Tibial artery (tissue), 4 donors: ENCODE measurements at places on chromosomes 13 and 19.

- DNase-seq = peak; percentile 57
Observed at GRCh38 chr19:7925171-7925851, 624 bp downstream of the CTXN1 start.

GRCh38 chr13:59120297-59120843 is 1043.4 kb downstream of the DIAPH3 start:
- DNase-seq = no peak

DNA sequence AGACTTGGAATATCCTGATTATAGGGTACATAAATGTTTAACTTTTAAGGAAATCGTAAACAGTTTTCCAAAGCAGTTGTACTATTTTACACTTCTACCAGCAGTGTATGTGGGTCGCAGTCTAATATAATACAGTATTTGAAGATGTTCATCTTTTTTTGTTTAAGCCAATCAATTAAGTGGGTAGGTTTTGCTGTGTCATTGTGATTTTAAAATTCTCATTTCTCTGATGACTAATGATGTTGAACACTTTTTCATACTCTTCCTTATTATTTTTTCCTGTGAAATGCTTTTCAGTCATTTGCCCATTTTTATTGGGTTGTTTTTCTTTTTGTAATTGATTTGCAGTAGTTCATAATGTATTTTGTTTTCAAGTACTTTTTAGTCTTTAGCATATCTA is 2689.7 kb downstream of the PCDH9 start:
- no peak for DNase-seq

DNA sequence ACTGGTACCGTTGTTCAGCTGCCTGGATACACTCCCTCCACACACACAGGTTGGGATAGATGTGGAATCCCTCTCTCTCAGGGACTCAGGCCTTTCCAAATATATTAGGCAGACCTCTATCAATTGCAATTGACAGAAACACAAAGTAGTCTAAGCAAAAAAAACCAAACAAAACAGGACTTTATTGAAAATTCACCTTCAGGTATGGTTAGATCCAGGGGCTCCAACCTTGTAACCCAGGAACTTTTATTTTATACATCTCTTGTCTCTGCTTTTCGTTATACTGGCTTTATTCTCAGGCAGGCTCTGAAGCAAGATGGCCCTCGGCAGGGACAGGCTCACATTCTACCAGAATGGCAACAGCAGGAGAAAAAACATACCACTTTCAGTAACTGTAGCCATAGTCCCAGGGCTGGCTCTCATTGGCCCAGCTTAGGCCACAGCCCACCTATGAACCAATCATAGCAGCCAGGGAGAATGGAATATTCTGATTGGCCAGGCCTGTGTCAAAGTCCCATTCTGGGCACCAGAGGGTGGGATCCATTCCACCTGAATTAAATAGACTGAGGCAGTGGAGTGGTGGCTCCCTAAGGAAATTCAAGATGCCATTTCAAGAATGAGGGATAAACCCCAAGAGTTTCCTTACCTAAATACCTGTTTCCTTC is 13.1 kb upstream of the CEACAM19 start:
- DNase-seq = no peak

DNA sequence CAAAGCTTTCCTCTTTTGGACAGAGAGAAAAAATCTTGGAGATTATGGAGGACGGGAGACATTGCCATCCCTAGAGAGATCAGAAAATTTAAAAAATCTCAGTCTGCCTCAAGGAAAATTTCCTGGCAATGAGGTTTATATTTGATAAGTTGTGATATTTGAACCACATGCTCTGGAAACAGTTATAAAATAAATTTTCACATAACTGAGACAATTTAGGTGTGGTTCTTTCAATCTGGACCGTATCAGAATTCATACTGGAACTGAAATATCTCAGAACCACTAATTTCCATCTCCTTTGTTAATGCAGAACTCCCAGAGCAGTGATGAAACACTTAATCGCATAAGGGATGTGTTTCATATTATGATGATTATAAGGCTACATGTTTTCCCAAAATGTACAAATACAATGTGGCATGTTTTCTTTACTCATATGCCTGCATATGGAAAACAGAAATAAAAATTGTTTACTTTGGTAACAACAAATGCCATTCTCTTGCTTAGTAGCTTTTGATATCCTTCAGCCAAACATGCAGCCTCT is 13.7 kb downstream of the UBE2L5 start:
- DNase-seq = no peak

DNA sequence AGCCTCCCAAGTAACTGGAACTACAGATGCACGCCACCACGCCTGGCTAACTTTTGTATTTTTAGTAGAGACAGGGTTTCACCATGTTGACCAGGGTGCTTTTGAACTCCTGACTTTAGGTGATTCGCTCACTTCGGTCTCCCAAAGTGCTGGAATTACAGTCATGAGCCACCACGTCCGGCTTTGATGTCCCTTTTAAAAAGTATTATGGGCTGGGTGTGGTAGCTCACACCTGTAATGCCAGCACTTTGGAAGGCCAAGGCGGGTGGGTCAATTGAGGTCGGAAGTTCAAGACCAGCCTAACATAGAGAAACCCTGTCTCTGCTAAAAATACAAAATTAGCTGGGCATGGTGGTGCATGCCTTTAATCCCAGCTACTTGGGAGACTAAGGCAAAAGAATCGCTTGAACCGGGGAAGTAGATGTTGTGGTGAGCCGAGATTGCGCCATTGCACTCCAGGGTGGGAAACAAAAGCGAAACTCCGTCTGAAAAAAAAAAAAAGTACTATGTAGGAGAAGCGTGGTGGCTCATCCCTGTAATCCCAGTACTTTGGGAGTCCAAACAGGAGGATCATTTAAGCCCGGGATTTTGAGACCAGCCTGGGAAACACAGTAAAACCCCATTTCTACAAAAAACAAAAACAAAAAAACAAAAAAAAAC is 22.8 kb upstream of the ERVV-1 start:
- DNase-seq = no peak

DNA sequence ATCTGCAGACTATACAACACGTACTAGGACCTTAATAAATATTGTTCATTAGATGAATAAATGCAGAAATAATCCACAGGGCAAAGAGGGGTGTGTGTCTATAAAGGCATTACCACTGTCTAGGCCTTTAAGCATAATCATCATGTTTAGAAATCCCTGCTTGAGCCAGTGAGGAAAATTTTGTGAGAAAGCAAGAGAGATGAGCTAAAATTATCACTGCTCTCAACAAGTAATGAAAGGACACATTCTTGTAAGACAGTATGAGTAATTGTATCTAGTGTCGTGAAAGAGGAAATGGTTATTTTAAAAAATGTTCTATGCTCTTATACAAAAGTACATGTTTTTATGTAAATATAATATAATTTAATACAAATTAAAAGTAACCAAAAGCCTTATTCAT is 1699.4 kb downstream of the PCDH9 start:
- DNase-seq = no peak

DNA sequence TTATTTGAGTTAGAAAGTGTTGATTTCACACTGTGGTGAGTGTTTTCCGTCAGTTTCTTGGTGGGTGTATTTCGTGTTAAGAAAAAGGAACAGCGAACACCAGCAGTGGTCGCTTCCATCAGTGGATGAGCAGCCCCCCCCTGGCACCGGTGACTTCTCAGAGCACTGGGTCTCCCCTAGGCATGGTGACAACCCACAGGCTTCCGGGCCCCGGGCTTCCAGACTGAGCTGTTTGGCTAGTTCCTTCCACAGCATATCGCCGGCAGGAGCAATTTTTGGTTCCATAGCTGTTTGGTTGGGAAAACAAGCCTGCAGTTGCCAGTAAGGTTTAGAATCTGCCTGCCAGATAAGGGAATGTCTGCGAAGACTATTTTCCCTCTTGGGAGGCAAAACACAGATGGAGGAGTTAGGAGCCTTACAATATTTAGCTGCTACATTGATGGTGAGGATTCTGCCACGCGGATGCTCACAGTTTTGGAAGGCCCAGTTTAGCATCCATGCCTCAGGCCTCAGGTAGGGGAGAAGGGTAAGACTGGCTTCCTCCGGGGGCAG is 18.7 kb upstream of the ZNF536 start:
- no peak for DNase-seq

DNA sequence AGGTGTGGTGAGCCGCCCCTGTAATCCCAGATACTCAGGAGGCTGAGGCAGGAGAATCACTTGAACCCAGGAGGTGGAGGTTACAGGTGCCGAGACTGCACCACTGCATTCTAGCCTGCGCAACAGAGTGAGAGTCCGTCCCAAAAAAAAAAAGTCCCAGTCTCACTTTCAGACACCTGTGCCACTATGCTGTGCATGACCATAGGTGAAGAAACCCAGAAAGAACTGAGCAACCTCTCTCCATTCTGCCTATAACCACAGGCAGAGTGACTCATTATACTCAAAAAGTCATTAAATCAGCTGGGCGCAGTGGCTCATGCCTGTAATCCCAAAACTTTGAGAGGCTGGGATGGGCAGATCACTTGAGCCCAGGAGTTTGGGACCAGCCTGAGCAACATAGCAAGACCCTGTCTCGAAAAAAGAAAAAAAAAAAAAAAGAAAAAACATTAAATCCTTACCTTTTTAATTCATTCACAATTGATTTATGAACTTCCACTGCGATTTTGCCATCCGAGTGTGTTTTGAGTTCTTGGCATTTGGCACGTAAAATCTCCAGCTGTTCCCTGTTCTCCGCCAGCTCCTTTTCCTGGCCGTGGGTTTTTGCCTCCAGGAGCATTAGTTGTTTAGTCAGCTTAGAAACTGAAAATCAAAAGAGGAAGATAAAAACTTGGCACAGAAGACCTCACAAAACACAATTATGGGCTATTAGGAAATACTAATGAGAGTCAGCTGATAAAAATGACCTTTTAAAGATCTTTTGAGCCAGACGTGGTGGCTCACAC is 45.5 kb upstream of the SLC7A9 start:
- DNase-seq = no peak

DNA sequence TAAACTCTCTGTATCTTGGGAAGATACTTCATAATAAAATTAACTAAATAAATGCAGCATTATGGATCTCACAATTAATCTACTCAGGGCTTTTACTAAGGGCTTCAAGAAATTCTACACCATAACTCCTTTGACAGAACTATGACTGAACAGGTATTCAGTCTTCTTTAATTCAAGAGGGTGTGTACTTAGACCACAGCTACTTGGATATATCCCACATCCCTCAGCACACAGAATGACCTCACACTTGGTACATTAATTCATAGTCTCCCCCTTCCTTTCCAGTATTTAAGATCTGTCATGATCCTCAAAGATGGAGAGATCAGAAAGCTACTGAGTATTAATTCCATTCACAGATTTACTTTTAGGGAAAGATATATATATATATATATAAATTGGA is 11.6 kb downstream of the DIAPH3 start:
- DNase-seq = no peak

GRCh38 chr13:44347949-44348348 is 25.7 kb upstream of the SERP2 start:
- DNase-seq = no peak

DNA sequence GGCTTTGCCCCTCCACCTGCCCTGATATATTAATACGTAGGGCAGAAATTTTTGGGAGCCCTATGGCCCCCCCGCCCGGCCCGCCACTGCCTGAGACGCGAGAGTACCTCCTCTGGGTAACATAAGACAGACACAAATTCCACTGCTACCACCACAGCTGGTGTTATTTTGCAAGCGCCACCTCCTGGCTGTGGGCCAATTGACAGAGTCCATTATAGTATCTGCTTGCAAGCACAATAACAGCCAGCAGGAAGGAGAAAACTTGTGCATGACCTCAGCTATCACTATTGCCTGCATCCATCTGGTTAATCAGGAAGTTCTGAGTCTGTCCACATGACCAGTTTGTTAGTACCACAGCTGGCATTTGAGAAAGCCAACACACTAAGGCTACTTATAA is 25.3 kb upstream of the OR10H2 start:
- peak; percentile 77 for DNase-seq

DNA sequence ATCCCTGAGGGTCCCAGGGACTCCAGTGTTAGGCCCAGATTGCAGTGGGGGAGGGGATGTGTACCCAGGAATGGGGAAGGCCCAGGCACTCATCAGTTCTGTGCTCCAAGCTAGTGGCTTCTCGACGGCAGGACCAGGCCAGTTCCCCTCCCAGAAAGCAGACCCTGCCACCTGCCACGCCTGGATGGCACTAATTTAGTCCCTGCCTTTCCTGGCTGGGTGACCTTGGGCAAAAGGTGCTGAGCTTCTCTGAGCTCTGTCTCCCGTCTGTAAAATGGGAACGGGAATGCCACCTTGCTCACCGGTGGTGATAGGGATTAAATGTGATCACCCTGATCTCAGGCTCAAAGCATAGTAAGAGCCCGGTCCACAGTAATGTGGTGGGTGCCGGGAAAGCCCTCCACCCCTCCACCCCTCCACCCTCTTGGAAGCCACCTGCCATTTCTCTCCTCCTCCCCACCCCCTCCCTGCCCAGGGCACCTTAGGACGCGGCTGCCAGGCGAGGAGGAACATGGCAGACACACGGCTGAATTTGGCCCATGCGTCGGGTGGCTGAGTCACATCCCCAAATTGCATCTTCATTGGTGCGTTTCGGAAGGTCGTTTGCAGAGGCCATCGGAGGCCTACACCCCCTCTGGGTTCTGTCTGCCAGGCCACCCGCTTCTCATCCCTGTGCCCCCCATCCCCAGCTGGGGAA is 2.3 kb downstream of the KCNN1 start:
- no peak for DNase-seq

- DNase-seq = no peak
Observed at GRCh38 chr19:51252306-51253079, 1.6 kb downstream of the SIGLECL1 start.

GRCh38 chr19:34502582-34503411 is 21.2 kb downstream of the WTIP start:
- peak; percentile 69 for DNase-seq
